Natural killer cell treated with Interleukin-12 subunit alpha and Interleukin-12 subunit beta and Interleukin-15 and Interleukin-18, amount 100 ng/mL, for 72 hours (primary cell): ENCODE measurements at places on chromosomes 6 and 20.
A peak's percentile ranks its signal among the peaks of the same experiment; 100 is the strongest.

GRCh38 chr6:139275279-139276055, 16.3 kb downstream of the TXLNB start:
- no peaks in the 10 kb centered on the region for H3K36me3 ChIP-seq
- H3K27ac ChIP-seq: no peak overlapping the region
- H3K27me3 ChIP-seq: no peaks in the 10 kb centered on the region

- no peaks in the 10 kb centered on the region for H3K27me3 ChIP-seq
- peaks cover 19% of the 10 kb centered on the region for H3K4me1 ChIP-seq
- DNase-seq: no peak
- no peak overlapping the region for H3K4me3 ChIP-seq
These were observed 11.1 kb downstream of the CTNNBL1 start for GRCh38 chr20:37704955-37705354.

- H3K36me3 ChIP-seq: no peaks in the 10 kb centered on the region
- no peak for DNase-seq
- no peak overlapping the region for H3K4me3 ChIP-seq
- no peaks in the 10 kb centered on the region for H3K27me3 ChIP-seq
These were observed 229.0 kb downstream of the FOXC1 start for GRCh38 chr6:1838604-1839213.

GRCh38 chr6:151001387-151002056, 136.0 kb downstream of the MTHFD1L start:
- H3K27me3 ChIP-seq: no peaks in the 10 kb centered on the region
- H3K4me3 ChIP-seq: no peak overlapping the region
- no peak overlapping the region for H3K27ac ChIP-seq
- no peaks in the 10 kb centered on the region for H3K36me3 ChIP-seq

- no peak overlapping the region for H3K27ac ChIP-seq
- H3K27me3 ChIP-seq: no peaks in the 10 kb centered on the region
- no peaks in the 10 kb centered on the region for H3K36me3 ChIP-seq
- H3K4me1 ChIP-seq: no peaks in the 10 kb centered on the region
- no peak for DNase-seq
- no peak overlapping the region for H3K4me3 ChIP-seq
These were observed 279.7 kb downstream of the GMDS start for GRCh38 chr6:1965596-1966224.

- H3K4me1 ChIP-seq: peaks cover 48% of the 10 kb centered on the region
- peak overlapping the region; percentile 97 for H3K4me3 ChIP-seq
- no peak for DNase-seq
- H3K27ac ChIP-seq: peak overlapping the region; percentile 99
These were observed 16.6 kb upstream of the TRIM27 start for GRCh38 chr6:28940294-28940857.
